ENCODE measurements at places on chromosomes 1 and 21.
A peak's percentile ranks its signal among the peaks of the same experiment; 100 is the strongest.

- peak; percentile 2 for DNase-seq
These were observed 14.0 kb downstream of the KRTAP21-2 start for GRCh38 chr21:30733026-30733425.

GRCh38 chr1:95311014-95311413, 77.0 kb downstream of the RWDD3 start:
- DNase-seq: no peak

DNA sequence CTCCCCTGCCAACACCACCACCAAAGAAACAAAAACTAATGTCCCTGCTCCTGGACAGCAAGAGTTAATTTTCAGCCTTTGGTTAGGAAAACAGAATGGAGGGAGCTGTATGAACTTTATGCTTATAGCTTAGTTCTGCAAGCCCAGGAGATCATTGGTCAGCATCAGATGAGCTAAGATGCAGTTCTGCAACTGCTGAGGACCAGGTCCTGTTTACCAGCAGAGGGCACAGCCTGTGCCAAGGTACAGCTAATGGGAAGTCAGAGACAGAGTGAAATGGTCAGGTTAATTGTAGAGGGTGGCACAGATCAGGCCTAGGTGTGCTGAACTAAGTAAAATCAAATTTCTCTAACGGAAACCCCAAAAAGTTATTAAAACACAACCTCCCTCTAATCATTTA, 161.3 kb downstream of the ROR1 start:
- peak; percentile 19 for DNase-seq

DNA sequence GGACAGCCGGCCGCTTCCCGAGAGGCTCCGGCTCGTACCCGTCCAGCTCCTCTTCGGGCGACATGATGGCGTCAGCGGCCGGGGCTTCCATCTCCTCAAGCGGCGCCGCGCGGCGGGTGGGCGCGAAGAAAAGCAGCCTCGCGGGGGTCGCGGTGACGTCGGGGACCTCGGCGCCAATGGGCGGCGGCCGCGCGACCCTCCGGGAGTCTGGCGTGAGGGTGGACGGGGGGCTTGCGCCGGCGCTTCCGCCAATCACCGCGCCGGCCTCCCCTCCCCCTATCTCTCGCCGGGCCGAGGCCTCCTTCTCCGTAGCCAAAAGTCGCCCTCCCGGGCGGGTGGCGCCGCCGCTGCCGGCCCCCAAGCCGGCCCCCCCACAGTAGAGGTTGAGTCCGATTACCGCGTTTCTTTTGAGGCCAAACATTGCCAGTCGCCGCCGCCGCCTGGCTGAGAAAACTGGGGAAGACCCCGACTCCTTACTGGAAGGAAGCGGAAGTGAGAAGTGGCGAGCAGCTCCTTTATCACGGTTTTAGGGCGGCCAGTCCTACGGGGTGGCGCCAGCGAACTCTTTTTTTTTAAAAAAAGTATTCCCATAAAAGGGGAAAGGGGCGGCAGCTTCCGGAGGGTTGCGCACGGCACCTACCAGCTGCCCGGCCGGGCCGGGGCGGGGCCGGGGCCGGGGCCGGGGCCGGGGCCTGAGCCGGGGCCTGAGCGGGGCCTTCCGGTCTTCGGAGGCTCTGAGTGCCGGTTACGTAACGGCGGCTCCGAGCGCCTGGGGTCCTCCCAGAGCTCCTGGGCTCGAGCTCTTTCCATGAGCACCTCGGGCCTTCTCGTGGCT, at the start of gene MCL1:
Gene MCL1, minus strand, starts transcription at position 501 of the 835 bp plus-strand sequence. Its CDS starts 80 bp downstream, at position 421.
- DNase-seq: peak; percentile 97

DNA sequence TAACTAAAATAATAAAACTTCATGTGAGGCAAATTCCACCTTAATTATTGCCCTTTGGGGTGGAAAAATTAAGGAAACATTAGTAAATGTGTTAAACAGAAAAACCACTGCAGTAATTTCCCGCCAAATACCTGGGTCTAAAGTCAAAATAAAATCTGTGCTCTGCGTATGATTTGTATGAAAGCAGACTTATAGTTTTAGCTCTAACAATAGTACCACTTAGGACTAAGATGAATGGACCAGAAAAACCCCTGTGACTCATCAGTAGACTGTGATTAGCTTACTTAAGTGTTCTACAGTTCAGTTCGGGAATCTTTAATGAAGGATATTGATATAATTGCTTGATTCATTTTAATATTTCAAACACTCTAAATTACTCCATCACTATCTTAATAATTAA, 23.3 kb upstream of the C1orf105 start:
- peak; percentile 7 for DNase-seq

GRCh38 chr1:238619652-238620051, 728.9 kb upstream of the ZP4 start:
- no peak for DNase-seq
